ENCODE measurements at places on chromosomes 11 and 22.

GRCh38 chr11:30585892-30586250 lies 282 bp downstream of the MPPED2 start:
- peak; percentile 27 for DNase-seq

GRCh38 chr11:70455354-70455753 lies 57.0 kb downstream of the CTTN start:
- no peak for DNase-seq

DNA sequence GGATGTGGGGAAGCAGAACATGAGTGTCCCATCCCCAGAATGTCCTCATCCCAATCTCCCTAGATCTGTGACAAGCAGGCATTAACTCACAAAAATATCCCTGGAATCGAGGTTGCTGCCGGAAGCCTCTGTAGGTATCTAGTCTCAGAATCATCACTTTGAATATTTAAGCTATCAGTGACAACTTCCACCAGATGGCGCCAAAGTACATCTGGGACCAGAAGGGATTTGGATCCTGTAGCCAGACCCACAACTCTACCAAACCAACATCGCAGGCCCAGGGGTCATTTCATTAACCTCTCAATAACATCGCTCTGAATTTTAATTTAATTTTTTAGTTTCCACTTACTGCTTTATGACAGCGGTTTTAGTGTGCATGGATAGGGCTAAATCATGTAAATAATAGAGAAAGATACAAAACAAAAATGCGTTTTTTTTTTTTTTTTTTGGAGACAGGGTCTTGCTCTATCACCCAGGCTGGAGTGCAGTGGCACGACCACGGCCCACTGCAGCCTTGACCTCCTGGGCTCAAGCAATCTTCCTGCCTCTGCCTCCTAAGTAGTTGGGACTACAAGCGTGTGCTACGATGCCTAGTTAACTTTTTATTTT lies 1.1 kb upstream of the EXT2 start:
- DNase-seq, result peak; percentile 81

DNA sequence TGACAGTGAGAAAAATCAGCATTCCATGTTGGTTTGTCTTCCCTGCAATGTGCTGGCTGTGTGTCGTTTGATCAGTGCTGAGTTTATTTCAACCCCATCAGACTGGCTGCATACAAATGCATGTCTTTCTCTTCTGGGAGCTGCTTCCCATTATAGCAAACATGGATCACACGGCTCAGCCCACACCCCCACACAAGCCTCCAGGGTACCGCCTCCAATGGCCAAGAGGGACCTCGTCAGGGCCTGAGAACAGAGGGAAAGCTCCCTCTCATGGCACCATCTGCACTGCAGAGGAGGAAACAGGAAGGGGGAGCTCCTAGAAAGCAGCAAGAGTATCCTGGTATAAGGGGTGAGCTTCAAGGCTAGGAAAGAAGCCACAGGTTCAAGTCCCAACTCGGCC lies 214.2 kb downstream of the LARGE1 start:
- no peak for DNase-seq

- DNase-seq, result no peak
Observed at GRCh38 chr11:46677991-46678740, 22.3 kb downstream of the ARHGAP1 start.

DNA sequence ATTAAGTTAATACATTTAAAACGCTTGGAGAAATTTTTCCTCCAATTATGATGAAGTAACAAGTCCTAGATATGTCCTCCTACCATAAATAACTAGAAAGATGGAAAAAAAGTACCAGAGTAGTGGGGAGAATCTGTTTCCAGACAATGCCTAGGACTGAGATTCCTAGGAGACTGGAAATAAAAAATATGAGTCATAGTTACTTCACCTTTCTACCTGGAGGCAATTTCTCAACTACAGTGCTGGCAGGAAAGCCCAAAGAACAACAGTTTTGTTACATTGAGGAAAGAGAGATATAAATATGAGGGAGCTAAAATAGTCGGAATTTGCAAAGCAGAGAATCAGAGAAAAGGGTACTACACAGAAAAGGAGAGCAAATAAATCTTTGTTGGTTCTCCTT lies 202.1 kb upstream of the ARHGAP42 start:
- no peak for DNase-seq

GRCh38 chr22:41352058-41352457 lies 29.7 kb upstream of the TEF start:
- DNase-seq, result peak; percentile 84

DNA sequence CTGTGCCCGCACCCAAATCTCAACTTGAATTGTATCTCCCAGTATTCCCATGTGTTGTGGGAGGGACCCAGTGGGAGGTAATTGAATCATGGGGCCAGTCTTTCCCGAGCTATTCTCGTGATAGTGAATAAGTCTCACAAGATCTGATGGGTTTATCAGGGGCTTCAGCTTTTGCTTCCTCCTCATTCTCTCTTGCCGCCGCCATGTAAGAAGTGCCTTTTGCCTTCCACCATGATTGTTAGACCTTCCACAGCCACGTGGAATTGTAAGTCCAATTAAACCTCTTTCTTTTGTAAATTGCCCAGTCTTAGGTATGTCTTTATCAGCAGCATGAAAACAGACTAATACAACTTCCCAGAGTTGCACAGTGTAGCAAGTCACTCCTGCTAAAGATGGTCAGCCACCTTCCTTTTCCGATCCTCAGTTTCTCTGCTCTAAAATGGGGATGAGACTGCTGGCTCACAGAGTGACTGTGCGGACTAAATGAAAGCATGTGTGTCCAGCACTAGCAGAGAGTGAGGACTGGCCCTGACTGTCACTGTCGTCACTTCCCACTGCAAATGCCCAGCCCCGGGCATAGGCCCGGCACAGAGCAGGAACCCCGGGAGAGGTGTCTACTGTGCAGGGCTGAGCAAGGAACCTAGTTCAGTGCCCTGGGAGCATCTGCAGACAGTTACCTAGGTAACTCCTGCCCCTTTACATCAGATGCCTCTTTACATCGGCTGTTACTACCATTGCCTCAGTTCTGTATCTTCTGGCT lies 9.5 kb downstream of the TSKU start:
- DNase-seq, result no peak

DNA sequence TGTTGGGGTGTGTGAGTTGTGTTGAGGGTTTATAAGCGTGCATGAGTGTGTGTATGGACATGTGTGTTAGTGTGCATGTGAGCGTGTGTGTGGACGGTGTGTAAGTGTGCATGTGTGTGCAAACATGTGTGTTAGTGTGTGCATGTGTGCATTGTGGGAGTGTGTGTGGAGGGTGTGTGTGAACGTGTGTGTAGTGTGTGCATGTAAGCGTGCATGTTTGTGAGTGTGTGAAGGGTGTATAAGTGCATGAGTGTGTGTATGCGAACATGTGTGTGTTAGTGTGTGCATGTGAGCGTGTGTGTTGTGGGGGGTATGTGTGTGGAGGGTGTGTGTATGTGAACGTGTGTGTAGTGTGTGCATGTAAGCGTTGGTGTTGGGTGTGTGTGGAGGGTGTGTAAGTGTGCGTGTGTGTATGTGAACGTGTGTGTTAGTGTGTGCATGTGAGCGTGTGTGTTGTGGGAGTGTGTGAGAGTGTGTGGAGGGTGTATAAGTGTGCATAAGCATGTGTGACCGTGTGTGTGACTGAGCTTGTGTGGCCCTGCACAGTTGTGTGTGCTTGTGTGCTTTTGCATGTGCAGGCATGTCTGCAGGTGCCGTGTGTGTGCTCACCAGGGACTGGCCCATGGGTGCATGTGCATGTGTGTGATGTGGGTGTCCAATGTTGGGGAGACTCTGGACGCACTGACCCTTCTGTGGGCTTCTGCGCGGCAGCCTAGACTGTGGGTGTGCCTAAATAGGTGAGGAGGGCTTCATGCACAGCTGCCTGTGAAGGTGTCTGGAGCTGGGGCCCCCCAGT lies 866.2 kb downstream of the TBC1D22A start:
- no peak for DNase-seq

- DNase-seq, result no peak
Observed at GRCh38 chr11:15396778-15397177, 282.1 kb downstream of the INSC start.

DNA sequence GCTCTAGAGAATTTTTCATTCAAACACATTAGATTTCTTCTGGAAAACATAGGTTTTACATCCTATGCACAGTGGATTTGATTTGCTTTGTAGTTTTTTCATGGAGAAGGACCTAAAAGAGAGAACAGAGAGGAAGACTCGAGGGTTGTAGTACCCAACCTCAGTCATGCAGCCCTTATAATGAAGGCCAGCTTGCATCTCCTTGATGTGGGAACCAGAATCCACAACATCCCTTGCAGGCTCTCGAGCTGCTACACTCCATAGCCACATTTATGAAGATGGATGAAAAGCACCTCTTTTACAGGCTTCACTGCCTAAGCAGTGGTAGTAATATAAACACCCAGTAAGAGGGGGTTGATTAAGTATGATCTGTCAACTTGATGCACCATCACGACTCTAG lies 9.5 kb upstream of the OR5B12 start:
- no peak for DNase-seq

DNA sequence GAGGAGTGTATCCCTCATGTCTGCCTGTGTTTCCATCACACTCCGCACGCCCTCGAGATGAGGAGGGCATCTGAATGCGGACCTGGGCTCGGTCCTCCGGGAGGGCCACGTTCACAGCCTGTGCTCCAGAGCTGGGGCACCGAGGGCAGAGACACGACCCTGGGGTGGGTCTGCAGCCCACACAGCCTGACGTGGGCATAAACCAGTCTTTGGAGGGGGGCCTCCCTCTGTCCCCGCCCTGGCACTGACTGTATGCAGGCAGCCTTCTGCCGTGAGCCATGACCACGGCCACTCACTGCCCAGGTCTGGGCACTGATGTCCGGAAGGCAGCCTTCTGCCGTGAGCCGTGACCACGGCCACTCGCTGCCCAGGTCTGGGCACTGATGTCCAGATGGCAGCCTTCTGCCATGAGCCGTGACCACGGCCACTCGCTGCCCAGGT lies 1425.1 kb downstream of the BRD1 start:
- no peak for DNase-seq

- DNase-seq, result no peak
Observed at GRCh38 chr22:24061124-24061684, 50.1 kb downstream of the CABIN1 start.

- DNase-seq, result peak; percentile 90
Observed at GRCh38 chr11:72813740-72814285, 398 bp upstream of the ATG16L2 start.

DNA sequence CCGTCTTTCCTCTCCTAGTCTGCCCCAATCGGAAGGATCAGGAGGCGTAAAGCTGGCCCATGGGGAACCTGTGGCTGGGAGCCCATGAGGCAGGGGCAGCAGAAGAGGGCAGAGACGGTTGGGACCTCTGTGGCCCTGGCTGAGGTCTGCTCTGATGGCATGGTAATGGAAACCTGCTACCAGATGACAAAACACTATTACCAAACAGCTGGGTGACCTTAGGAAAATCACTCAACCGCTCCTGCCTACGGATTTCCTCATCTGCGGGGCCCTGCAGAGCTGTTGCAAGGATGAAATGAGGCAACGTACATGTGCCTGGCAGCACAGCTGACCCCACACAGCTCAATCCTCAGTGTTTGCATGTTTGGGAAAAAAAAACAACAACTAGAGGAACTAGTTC lies 4.6 kb downstream of the AP5B1 start:
- no peak for DNase-seq

- no peak for DNase-seq
Observed at GRCh38 chr11:14953904-14954303, 18.2 kb downstream of the CALCA start.

DNA sequence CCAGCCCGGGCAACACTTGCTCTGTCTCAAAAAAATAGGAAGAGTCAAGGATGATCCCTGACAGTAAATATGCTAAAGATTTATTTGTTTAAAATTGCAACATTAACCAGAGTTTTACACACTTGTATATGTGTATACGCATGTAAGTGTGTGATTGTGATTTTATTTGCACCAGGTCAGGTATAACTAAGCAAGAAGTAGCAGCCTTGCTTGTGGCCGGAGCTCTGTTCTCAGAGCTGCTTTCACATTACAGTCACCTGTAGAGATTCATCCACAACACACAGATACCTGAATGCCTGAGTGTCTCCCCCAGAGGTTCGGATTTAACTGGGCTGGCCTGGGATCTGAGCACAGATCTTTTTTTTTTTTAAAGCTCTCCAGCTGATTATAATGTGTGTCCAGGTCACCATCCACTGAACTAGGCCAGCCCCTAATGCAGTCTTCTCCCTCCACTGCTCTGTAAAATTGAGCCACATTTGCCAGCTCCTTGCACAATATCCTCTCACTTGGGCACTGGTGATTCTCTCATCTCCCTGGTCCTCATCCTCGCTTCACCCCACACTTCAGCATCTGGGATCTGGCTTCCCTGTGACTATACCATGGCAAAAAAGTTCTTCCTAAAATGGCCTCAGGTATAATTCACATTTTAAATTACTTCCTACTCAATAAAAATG lies 48.3 kb downstream of the LIF start:
- DNase-seq, result no peak

- DNase-seq, result no peak
Observed at GRCh38 chr22:39719559-39720450, 149.3 kb downstream of the CACNA1I start.

DNA sequence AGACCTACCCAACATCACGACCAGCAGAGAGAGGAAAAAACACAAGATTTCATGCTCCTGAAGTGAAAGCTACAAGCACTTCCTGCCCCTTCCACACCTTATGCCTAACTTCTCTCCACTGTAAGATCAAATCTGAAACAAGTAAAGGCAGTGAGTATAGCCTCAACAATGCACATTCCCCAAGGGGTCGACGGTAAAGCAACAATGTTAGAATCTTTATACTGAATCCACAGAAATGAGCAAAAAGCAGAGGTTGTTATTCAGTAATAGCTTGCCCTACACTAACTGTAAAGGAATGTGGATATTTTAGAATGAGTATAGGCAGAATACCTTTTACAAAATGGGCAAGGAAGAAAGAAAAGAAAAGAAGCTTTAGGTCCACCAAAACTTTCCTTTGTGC lies 15.6 kb downstream of the ARFGAP3 start:
- DNase-seq, result peak; percentile 38

GRCh38 chr11:64356498-64357411 lies 2.2 kb upstream of the RPS6KA4 start:
- no peak for DNase-seq

DNA sequence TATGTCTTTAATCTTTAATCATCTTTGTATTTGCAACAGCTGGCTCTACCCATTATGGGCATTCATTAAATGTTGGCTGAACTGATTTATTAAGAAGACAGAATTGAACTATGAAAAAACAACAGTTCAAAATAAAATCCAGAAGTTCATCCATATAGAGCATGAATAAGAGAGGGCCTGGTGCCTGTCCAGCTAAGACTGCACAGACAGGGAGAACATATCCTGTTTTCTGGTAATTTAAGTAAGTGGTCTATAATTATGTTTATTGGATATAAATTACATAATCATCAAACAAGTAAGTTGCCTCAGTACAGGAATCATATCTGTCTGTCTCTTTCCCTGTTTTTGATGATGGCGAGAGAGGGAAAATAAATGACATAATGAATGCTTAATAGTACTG lies 137.2 kb downstream of the RBFOX2 start:
- no peak for DNase-seq

DNA sequence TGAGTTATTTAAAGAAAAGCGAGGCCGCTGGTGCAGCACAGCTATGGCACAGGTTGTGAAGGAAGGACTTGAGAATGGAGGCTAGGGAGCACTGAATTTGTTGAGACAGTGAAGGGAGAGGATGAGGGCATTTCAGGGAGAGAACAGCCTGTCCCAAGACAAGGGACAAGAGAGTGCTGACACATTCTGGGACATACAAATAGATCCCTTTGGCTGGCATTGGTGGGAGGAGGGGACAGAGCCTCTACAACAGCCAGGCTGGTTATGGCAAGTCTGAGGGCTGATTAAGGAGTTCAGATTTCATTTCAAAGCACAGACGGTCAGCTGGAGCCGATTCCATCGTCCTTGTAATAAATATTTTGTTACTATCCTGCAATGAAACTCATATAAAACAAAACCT lies 1.7 kb upstream of the SLC29A2 start:
- DNase-seq, result no peak

- DNase-seq, result no peak
Observed at GRCh38 chr11:126533560-126533959, 178.1 kb downstream of the ST3GAL4 start.
